ENCODE measurements at places on chromosomes 2 and 18.

DNA sequence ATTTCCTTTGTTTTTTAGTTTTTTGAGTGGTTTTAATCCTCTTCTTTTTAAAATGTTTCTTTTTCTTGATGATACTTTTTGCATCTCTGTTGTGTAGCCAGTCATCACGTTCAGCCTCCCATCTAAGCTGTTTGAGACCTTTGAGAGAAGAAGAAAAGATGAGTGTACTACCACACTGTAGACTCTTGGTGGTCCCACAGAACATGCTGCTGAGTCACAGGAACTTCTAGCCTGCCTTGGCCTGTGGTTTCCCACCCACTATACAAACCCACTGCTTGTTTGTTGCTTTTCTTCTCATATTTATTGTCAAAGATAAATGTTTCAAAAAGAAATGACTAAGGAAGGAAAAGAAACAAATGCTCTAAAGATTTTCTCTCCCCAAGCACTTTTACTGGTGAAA lies 5.5 kb downstream of the CEBPZOS start:
- no peak for DNase-seq

- no peak for DNase-seq
Observed at GRCh38 chr2:62933398-62933917, 117.2 kb upstream of the OTX1 start.

- DNase-seq: no peak
Observed at GRCh38 chr2:198314559-198315153, 510.3 kb downstream of the PLCL1 start.

- no peak for DNase-seq
Observed at GRCh38 chr2:100107906-100108647, 34.3 kb downstream of the AFF3 start.

DNA sequence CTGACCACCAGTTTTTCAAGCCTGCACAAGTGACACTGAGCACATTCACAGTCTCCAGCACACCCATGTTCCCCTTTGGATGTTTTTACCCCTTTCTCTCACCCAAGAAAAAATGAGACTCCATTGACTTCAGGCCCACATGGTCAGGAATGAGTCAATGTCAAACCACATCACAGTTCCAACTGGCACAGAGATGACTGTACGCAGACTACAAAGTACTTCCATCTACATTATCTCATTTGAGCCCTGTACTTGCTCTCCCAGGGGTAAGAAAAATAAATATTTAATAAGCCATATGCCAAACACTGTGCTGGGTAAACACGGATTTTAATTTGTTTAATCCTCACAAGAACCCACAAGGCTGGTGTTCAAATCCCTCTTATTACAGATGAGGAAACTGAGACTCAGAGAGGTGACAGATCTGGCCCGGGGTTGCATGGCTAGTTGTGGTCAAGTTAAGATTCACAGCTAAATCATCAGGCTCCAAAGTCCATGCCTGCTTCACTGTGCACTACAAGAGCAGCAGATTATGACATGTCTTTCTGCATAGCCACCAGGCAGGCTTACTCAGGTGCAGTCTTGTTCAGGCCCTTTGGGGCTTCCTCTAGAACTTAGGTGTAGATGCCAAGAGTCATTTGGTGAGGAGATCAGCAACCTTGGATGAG lies 106.1 kb downstream of the TXNL1 start:
- no peak for DNase-seq

DNA sequence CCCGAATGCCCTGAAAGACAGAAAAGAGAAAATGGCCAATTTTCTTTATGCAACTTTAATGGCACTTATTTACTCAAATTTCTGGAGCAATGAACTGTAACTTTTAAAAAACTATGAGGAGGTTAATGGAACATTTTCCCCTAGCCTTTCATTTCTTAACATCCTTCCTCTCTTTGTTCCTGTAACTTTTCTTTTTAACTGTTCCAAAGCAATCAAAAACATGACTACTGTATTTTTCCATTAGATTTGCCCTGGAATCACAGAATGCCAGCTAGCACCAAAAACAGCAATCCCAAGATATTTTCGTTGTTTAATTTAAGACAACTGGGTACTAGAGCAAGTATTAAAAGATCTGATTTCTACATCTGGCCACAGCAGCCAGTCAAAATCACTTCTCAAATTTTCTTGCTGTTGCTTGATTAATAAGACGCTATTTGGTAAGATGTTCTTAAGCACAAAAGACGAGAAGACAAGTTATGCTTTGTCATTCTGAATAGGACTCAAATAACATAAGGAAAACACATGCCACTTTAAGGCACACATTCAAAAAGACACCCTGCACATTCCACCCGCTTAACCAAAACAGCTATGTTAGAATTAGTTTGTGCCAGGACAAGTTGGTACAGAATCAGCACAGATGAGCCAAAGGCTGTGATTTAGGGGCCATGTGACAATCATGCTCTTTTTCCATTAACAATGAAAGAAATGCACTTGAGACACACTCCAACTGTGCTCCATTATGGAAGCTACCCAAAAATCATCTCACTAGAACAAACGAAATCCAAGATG lies 3.6 kb downstream of the STARD7 start:
- no peak for DNase-seq

- no peak for DNase-seq
Observed at GRCh38 chr2:209413311-209414014, 10.4 kb upstream of the MAP2 start.

- no peak for DNase-seq
Observed at GRCh38 chr2:38706846-38707345, 41.0 kb downstream of the GALM start.

- DNase-seq: no peak
Observed at GRCh38 chr2:2698182-2699120, 367.4 kb upstream of the MYT1L start.

GRCh38 chr2:216606551-216607276 lies 26.5 kb upstream of the IGFBP2 start:
- no peak for DNase-seq

GRCh38 chr2:148259674-148260073 lies 238.8 kb downstream of the MBD5 start:
- no peak for DNase-seq

DNA sequence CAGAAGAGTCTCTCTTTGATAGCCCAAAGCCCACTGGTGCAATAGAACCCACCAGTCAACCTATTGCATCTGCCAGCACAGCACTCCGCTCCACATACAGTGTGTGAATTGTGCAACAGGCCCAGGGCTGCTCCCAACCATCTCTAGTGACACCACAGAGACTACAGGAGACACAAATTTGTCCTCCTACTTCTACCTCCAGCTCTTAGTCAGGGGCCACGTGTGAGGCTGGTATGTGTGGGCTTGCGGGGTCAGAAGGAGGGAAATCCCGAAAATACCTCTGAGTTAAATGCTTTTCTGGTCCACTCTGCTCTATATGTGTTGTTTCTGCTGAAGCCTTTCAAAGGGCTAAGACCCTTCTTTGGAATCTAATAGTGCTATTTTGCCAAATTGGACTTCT lies 18.0 kb downstream of the DGUOK start:
- DNase-seq: no peak

DNA sequence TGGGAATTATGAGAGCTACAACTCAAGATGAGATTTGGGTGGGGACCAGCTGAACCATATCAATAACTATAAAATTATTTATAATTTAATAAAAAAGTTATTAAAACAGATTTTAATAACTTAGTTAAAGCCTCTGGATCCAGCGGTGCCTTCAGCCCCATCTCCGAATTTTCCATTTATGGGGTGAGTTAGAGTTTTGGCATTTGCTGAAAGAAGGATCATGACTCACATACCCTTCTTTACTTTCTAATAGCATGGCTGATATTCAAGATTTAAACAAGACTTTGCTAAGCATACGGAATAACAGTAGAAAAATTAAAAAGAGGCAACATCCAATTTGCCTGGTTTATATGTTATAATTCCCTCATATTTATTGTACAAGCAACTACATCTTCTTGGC lies 94.5 kb downstream of the RDH14 start:
- no peak for DNase-seq

DNA sequence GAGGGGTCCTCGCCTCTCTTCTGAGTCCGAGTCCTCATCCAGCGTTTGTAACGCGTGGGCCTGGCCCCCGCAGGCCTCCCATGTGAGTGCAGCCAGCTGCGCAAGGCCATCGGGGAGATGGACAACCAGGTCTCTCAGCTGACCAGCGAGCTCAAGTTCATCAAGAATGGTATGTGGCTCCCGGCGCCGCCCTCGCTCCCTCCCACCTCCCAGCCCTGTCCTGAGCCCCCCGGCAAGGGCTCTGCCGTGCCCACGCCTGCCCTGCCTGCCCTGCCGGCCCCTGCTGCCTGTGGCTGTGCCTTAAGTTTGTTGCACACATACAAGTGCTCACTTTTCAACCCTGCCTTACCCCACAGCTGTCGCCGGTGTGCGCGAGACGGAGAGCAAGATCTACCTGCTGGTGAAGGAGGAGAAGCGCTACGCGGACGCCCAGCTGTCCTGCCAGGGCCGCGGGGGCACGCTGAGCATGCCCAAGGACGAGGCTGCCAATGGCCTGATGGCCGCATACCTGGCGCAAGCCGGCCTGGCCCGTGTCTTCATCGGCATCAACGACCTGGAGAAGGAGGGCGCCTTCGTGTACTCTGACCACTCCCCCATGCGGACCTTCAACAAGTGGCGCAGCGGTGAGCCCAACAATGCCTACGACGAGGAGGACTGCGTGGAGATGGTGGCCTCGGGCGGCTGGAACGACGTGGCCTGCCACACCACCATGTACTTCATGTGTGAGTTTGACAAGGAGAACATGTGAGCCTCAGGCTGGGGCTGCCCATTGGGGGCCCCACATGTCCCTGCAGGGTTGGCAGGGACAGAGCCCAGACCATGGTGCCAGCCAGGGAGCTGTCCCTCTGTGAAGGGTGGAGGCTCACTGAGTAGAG lies 14.4 kb upstream of the ALLC start:
- DNase-seq: no peak

GRCh38 chr2:43088143-43089073 lies 138.0 kb downstream of the ZFP36L2 start:
- no peak for DNase-seq

GRCh38 chr2:172387361-172387760 lies 40.0 kb upstream of the ITGA6 start:
- no peak for DNase-seq

DNA sequence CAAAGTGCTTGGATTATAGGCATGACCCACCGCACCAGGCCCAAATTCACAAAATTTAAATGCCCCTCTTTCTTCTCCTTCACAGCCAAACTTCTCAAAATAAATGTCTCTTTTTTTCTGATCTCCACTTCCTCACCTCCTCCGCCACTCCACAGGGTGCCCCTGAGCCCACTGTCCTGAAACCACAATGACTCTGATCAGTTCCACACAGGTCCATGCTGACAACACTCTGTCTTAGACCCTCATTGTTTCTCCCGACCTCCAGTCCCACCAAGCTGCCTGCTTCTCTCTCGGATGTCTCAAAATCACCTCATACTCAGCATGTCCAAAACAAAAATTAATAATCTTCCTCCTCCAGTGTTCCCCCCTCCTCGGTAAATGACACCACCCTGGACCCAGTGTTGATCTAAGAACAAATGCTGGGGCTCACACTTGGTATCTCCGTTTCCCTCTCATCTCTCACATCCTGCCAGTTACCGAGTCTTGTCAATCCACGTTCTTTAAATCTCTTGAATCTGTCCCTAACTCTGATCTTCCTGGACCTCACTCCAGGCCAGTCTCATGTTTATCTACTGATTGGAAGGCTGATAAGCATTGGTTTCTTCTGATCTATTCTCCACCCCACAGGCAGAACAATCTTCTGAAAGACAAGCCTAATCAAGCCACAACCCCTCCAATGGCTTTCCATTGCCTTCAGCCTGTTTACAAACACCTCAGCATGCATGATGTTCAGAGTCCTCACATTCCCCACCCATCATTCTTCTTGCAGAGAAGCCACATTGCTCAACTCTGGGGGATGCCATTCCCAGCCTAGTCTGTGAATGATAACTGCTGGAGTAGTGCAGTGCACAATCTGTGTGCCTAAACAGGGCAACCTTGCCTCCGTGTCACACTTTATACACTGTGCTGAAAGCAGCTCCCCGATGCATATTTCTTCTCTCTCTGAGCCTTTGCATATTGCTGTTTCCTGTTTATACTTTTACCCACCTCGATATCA lies 12.4 kb upstream of the ANKRD44 start:
- no peak for DNase-seq

GRCh38 chr2:241577413-241578122 lies 19.0 kb downstream of the BOK start:
- DNase-seq: no peak
